ENCODE measurements at places on chromosomes 11 and 22. TPM values are rescaled to one million over a fixed set of nuclear protein-coding genes. Genes with fewer than 3 reads are reported as not detected.

The OTOG gene
- total RNA-seq = not detected

The CD3E gene
- total RNA-seq = not detected

The RASD2 gene
- total RNA-seq = under 0.01 TPM

The MCHR1 gene
- total RNA-seq = 0.99 TPM

The TTLL8 gene
- not detected for total RNA-seq

The FGF19 gene
- not detected for total RNA-seq

The SOX6 gene
- 1.8 TPM for total RNA-seq

The TMEM179B gene
- 27.5 TPM for total RNA-seq

The NPAT gene
- 12.7 TPM for total RNA-seq

The ADM2 gene
- 5.8 TPM for total RNA-seq

The KCNK4 gene
- total RNA-seq = not detected

The NUCB2 gene
- 176 TPM for total RNA-seq

The SEPTIN3 gene
- total RNA-seq = 0.33 TPM

The FOLR3 gene
- total RNA-seq = 0.99 TPM

The UBASH3B gene
- total RNA-seq = 44.4 TPM

Data from fibroblast of lung (primary cell).